ENCODE measurements at places on chromosomes 4 and X.
A peak's percentile ranks its signal among the peaks of the same experiment; 100 is the strongest.

DNA sequence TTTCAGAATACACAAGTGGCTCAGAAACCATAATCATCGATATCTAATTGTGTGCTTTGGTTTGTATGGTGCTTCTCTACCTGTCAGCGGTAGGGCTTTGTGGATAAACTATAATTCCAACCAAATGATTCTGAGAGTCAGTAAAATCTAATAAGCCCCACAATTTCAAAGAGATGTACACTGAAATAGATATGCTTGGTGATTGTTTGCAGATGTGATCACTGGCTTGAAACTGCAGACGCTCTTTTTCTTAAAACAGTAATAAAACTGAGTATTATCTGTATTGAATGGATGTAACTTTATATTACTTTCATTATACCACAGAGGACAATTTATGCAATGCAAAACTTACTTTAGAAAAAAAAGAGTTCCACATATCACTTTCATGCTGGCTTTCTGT, 198.8 kb upstream of the ANXA10 start:
- no peak for DNase-seq

- no peak for DNase-seq
These were observed 54.7 kb upstream of the KLHL13 start for GRCh38 chrX:118171356-118171755.

DNA sequence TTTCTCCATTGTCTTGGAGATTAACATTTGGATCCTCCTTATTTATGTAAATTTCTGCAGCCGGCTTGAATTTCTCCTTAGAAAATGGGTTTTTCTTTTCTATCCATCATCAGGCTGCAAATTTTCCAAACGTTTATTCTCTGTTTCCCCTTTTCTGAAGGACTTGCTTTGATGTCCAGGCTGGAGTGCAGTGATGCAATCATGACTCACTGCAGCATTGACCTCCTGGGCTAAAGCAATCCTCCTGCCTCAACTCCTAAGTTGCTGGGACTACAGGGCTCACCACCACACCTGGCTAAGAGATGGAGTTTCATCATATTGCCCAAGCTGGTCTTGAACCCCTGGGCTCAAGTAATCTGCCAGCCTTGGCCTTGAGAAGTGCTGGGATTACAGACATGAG, 144.0 kb upstream of the ZXDB start:
- no peak for DNase-seq

- no peak for DNase-seq
These were observed 9.1 kb downstream of the POU4F2 start for GRCh38 chr4:146647615-146648460.

- DNase-seq, result no peak
These were observed 853.8 kb downstream of the ADGRL3 start for GRCh38 chr4:62053974-62054373.

DNA sequence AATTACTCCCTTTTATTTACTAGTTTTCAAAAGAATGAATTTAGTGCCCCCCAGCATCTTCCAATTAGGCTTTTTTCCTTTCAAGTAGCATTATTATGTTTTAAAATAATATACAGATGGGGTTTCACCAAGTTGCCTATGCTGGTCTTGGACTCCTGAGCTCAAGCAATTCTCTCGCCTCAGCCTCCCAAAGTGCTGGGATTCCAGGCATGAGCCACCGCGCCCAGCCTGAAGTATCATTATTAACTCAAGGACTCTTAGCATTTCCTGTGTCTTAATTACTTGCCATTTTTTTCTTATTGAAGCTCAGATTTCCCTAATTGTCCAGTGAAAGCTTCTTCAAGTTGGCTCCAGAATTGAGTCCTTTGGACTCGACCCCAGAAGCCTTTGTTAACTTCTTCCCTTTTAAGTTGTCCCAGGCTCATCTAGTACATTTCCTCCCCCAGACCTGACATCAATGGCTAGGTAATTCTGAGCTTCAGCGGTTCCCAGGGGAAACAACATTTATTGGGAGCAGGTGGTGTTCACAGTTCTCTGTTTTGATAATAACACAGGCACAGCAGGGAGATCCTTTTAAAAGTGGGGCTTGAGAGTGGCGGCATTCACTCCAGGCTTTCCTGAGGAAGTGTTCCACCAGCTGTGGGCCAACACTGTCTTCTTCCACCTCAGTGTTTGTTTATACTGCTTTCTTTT, 10.0 kb downstream of the SAT1 start:
- no peak for DNase-seq

- peak; percentile 40 for DNase-seq
These were observed 96.1 kb downstream of the AFF1 start for GRCh38 chr4:87030755-87031441.

- DNase-seq, result no peak
These were observed 24.8 kb downstream of the PDGFC start for GRCh38 chr4:156946516-156947424.

GRCh38 chr4:133147286-133147821, 1.7 kb upstream of the PCDH10 start:
- no peak for DNase-seq

DNA sequence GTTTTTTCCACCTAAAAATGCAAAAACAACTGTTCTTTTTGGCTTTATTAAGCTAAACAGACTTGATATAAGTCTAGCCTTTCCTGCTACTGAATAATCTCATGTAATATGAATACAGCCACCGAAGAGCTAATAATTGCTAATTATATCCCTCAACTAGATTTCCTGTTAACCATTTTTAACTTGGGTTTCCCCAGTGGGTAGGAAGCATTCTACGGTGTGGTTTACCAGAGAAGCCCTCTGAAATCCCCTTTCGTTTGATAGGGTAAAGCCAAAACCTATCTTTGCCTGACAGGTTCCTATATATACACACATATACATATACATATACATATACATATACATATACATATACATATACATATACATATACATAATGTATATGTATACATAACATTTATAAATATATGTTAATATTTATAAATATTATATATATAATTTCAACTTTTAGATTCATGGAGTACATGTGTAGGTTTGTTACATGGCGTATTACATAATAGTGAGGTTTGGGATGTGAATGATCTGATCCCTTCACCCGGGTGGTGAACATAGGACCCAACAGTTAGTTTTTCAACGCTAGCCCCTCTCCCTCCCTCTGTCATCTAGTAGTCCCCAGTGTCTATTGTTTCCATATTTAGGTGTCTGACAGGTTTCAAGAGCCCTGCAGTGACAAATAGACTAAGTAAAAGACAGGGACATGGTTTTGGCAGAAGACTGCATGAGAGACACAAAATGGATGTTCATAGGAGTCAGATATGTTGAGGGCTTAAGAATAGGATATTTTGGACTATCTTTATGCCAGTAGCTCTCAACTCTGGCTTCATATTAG, 62.4 kb downstream of the ATXN3L start:
- peak; percentile 65 for DNase-seq

- peak; percentile 85 for DNase-seq
These were observed at the start of gene ARL9 for GRCh38 chr4:56505269-56506130. ARL9 (plus strand) TSS chr4:56505791; CDS start chr4:56505863, 72 bp downstream.

DNA sequence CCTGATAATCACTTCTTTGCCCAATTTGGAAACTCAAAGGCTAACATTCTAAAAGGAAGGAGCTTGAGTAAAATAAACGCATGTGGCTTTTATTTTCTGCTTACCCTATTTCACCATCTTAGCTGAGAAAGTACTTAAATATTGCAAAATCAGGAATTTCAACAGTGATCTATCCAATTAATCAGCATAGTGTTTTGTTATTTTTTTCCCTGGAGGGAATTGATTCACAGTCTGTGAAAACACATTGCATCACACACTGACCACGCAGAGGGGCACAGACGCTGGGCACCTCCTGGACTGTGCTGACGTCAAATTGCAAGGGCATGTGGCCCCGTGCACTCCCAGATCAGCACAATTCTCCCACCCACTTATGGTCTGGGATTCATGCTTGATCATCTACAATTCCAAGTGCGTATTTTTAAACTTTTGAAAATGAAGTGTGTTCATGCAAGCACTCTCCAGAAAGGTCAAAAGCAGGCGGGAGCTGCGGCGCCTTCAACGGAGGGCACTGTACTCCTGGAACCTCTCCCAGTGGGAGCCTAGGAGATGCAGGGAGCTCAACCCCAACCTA, 320.6 kb upstream of the PPARGC1A start:
- DNase-seq, result no peak

- DNase-seq, result no peak
These were observed 1454.3 kb downstream of the FSTL5 start for GRCh38 chr4:160709546-160709945.

GRCh38 chr4:120995266-120996010, 72.9 kb upstream of the PRDM5 start:
- no peak for DNase-seq

- DNase-seq, result peak; percentile 0
These were observed 47.9 kb upstream of the RPA4 start for GRCh38 chrX:96835660-96836289.

DNA sequence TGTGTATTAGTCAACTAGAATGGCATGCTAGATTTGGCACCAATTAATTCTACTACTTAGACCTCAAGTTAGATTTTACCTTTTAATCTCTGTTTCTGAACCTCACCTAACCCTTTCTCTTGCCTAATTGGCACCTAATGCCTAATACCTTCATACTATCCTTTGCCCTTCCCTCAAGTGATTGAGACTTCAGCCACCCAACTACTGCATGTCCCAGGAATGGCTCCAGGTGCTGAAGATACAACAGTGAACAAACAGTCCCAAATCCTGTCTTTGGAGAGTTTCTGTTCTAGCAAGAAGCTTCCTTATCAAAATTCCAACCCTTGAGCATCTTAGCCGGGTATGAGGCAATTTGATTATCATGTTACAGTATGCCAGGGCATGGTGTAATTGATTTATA, 139.9 kb downstream of the CPE start:
- DNase-seq, result no peak

DNA sequence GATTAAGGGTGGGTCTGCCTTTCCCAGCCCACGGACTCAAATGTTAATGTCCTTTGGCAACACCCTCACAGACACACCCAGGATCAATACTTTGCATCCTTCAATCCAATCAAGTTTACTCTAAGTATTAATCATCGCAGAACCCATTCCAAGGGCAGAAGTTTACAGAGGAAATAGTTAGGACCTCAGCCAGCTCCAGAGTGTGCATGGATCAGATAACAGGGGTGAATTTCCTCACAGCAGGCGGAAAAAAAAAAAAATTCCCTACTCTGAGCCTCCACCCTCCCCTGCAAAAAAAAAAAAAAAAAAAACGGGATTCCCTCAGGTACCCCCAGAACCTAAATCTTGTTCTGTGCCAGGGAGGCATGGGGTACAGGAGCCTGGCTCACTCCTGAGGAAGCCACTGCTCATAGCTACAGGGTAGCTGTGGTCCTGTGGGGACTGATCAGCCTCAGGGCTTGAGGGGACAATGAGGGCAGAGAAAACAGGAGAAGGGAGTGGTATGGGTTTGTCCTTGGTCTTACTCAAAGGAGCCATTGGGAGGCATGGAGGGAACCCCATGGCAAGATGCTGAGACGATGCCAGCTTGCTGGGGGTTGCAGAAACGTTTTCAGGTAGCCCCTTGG, 113.0 kb downstream of the DHRSX start:
- DNase-seq, result no peak

GRCh38 chr4:15148691-15149090, 146.4 kb downstream of the CPEB2 start:
- DNase-seq, result no peak

- DNase-seq, result peak; percentile 72
These were observed 46.1 kb downstream of the HTRA3 start for GRCh38 chr4:8315435-8316250.

DNA sequence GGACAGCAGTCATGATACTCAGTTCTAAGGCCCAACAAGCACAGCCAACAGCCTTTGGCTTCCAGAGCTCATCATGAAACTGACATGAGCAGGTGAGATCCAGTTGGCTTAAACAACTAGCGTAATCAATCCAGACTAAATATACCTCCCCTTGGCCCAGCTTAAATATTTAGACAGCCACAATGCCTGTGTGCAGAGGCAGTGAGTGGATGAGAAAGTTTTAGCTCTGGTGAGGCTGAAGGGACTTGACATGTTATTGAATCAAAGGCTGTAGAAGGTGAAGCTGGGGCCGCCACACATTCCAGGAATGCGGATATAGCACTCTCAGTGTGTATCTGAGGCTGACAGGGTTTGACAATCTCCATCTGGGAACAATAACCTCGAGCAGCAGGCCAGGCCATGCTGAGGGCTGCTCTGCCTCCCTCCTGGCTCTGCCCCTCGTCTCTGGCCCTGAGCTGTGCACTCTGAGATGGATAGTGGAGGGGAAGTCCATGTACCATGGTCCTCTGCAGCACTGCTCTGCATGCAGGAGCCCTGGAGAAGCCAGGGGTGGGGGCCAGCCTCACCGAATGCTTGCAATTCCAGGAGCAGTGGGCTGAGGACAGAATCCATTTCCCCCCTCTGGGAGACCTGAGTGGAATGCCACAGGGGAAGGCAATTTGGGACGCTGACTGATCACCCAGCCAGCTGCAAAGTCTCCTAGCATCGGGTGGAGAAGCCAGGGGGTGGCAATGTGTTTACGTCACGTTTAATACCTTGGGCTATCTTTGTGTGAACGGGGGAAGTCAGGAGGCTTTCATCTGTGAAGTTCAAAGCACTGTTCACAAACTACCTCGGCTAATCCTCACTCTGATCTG, 37.3 kb upstream of the RASL11B start:
- no peak for DNase-seq

DNA sequence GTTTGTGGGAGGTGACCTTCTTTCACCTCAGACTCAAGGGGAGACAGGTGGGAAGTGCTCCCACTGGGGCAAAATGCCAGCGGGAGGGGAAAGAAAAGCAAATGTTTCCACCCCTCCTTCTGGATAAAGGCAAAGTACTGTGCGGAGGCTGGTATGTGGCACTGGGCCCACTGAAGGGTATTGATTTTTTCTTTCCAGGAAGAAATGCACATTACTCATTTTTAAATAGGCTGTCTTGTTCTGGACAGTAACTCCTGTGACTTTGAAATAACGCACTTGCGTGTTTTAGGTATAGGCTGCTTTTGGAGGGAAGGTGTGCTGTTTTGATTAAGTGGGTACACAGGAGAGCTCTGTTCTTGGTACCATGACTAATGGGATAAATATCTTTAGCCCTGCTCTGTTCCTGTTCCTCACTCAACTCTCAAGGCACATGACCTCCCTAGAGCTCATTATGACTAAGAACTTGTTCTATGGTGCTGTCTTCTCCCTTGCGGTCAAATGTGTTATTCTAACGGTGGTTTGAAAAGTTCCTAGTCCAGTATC, 40.7 kb upstream of the MBTPS2 start:
- DNase-seq, result no peak

- DNase-seq, result no peak
These were observed 42.9 kb downstream of the PSAPL1 start for GRCh38 chr4:7391637-7392437.

- DNase-seq, result peak; percentile 10
These were observed 45.3 kb upstream of the KCTD8 start for GRCh38 chr4:44493924-44494323.

DNA sequence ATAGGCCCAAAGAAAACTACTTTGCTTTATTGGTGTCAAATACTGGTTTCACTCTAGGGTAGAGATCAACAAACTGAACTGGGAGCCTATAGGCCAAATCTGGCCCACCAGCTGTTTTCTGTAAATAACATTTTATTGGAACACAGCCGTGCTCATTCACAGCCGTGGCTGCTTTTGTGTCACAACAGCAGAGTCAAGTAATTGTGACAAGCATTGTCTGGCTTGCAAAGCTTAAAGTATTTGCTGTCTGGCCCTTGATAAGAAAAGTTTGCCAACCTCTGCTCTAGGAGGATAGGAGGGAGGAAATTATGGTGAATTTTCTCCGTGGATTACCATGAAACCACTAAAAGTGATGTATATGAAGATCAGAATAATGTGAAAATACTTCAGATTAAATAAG, 53.4 kb downstream of the GPAT3 start:
- peak; percentile 9 for DNase-seq

GRCh38 chrX:1727531-1728027, 112.7 kb downstream of the ASMT start:
- no peak for DNase-seq
